ENCODE measurements at places on chromosomes 11 and 22.
A peak's percentile ranks its signal among the peaks of the same experiment; 100 is the strongest.

GRCh38 chr22:33194529-33195077, 136.4 kb upstream of the SYN3 start:
- DNase-seq = no peak

- DNase-seq = no peak
These were observed 62.4 kb upstream of the MYEOV start for GRCh38 chr11:69231466-69232018.

DNA sequence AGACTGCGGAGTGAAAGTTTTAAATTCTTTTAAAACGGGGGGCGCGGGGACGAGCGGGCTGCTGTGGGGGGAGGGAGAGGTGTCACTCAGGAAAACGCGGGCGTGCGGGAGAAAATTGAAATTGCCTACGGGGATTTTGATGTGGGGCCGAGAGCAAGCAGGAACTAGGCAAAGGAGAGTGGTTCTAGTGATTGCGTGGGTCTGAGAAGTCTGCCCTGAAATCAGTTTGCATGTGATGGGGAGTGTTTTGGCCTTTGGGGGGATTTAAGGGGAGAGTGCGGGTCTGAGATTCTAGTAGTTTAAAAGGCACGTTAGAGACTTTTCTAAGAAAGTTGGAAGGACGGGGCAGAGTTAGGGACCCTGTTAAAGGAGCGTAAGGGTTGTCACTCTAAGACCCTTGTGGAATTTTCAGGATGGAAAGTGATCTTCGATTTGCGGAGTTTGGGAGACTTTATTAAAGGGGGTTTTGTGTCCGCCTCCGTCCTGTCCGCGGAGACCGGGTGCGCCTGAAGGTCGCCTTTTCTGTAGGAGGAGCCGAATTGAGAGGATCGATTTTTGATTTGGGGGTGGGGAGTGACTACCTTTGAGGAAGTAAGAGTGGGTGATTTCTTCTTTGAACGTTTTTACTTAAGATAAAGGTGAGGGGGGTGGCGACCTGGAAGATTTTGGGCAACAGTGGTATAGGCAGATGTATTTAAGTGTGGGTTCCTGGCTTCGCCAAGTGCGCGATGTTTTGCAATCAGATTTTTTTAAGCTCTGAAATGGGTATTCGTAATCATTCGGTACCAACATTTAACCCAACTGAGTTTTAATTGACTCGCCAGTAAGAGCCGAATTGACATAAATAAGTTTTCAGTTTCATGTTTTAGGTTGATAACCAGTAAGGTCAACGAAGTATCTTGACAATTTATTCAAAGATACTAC, 1.1 kb downstream of the EED start:
- no peak for DNase-seq

- DNase-seq = no peak
These were observed 38.9 kb upstream of the CCDC34 start for GRCh38 chr11:27401833-27402316.

- DNase-seq = no peak
These were observed 70.2 kb downstream of the PHF21A start for GRCh38 chr11:46051102-46051501.

DNA sequence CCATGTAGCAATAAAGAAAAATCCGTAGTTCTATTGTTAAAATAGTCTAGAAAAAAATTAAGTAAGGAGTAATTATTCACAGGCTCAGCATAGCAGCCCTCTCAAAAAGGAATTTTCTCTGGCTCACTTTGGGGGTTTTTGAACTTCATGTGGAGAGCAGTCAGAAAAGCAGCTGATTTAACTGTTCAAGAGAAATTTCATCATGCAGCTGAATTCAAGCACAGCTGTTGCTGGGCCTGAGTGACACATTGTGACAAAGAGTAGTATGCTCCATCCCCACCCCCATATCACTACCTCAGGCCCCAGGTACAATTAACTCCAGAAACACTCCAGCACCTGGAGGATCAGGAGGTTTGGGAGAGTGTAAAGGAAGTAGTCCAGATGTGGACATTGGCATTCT, 272.1 kb downstream of the FAM76B start:
- DNase-seq = no peak

- DNase-seq = no peak
These were observed 283.3 kb downstream of the CASP12 start for GRCh38 chr11:104614961-104615360.

GRCh38 chr22:23128269-23129108, 13.3 kb downstream of the RSPH14 start:
- peak; percentile 42 for DNase-seq

DNA sequence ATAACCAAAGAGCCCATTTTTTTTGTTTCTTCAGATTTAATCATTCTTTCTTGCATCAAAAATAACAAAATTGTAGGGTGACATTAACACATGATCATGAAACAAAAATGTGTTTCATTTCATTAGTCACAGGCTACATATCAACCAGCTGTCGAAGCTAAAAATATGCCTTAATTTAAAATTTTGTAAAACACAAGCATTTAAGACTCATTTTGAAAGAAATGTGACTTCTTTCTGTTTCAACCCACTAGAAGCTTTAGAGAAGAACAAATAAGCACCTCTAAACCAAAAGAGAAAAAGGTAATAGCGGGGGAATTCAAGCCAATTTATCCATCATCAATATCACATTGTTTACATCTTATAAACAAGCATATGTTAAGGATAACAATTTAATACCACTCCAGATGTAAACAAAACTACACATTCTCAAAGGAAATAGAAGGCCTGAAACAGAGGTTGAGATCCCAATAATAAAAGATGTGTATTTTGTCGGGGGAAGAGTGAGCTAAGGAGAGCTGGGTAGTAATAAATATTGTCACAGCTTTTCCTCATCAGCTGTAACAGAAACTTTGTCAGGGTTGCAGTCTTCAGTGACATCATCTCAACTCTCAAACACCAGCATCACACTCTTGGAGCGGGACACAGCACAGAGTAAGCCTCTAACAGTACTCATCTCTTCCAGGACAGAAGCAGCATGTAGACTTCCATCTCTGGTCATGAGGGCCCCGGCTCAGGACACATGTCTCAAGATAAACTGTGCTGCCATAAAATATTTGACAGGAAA, 42.0 kb downstream of the ALG9 start:
- DNase-seq = no peak

GRCh38 chr11:113806406-113806805, 26.8 kb downstream of the CLDN25 start:
- no peak for DNase-seq

- no peak for DNase-seq
These were observed 20.3 kb downstream of the NEAT1 start for GRCh38 chr11:65442842-65443331.

- no peak for DNase-seq
These were observed 7.8 kb upstream of the PAX6 start for GRCh38 chr11:31818874-31819331.

DNA sequence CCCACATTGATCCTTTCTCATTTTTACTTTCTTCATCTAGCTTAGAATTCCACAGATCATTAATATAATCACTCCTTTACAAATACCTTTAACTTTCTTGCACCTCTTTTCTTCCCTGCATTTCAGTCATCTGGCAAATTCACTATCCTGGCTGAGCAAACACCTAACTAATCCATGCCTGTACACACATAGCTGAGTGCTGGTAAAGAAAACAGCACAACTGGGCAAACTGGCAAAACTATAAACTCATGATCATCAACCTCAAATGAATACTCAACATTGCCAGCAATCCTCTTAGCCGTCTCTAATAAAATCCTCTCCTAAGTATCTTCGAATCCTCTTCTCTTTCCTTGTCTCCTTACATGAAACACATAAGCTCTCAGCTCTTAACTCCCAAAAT, 52.4 kb downstream of the PICALM start:
- DNase-seq = no peak

- DNase-seq = no peak
These were observed 489.6 kb downstream of the MN1 start for GRCh38 chr22:27311698-27312550.

DNA sequence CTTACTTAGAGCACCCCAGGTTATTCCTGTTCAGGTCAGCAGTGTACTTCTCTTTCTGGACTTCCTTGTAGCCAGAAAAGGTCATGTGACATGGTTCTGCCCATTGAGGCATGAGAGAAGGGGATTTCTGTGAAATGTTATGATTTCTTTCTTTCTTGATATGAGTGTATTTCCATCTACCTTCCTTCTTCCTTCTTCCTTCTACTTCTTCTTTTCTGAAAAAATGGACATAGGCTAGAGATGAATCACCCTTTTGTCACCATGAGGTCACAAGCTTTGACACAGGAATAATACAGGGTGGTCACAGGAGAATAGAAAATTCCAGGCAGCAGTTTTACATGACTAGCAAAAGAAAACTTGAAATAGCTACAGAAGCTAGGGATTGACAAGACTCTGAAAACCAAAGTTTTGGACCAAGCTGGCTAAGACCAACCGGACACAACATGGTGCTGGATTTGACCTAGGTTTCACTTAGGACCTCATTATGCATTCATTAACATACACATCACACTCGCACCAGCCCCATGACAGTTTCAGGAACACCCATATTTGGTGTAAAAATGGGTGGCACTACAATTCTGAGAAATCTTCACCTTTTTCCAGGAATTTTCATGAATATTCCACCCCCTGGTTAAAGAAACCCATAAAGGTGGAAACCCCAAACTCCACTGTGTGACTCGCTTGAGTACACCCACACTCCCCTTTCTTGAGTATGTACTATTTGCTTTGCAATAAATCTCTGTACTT, 21.2 kb upstream of the MAP6 start:
- DNase-seq = no peak

GRCh38 chr11:78223320-78223954, 34.7 kb downstream of the USP35 start:
- DNase-seq = no peak

GRCh38 chr22:46233231-46233630, 16.9 kb downstream of the CDPF1 start:
- DNase-seq = no peak

GRCh38 chr22:29044657-29045176, 16.9 kb downstream of the C22orf31 start:
- DNase-seq = no peak

GRCh38 chr11:69454018-69454417, 27.4 kb upstream of the LINC01488 start:
- no peak for DNase-seq

DNA sequence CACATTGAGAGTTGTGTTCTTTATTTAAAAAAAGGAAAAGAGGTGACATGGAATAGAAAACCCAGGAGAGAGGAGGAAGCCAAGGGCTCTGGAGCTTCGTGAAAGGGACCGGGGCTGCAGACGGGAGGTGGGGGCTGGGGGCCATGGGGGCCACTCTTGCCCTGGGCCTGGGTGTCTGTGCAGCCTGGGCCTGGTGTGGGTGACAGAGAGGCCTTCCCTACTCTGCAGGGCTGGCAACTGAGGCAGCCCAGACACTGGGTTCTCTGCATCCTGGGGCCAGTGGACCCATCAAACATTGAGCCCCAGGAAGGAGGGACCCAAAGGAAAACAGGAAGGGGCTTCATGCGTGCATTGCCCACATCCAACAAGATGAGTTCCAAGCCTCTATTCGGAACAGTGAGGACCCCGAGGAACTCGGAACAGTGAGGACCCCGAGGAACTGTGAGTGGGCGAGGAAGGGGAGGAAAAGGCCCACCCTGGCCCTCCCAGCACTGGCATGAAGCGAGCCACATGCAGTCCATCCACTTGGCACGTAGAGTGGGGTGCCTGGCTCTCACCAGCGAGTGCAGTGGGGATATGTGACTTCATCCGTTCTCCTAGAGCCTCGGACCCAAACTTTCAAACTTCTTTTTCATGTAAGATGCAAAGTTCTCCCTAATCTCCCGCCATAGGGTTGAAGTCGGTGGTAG, 1121.6 kb downstream of the BRD1 start:
- no peak for DNase-seq

GRCh38 chr11:127677660-127678425, 677.3 kb upstream of the KIRREL3 start:
- no peak for DNase-seq

- DNase-seq = no peak
These were observed 41.0 kb downstream of the AHNAK start for GRCh38 chr11:62505440-62506091.

DNA sequence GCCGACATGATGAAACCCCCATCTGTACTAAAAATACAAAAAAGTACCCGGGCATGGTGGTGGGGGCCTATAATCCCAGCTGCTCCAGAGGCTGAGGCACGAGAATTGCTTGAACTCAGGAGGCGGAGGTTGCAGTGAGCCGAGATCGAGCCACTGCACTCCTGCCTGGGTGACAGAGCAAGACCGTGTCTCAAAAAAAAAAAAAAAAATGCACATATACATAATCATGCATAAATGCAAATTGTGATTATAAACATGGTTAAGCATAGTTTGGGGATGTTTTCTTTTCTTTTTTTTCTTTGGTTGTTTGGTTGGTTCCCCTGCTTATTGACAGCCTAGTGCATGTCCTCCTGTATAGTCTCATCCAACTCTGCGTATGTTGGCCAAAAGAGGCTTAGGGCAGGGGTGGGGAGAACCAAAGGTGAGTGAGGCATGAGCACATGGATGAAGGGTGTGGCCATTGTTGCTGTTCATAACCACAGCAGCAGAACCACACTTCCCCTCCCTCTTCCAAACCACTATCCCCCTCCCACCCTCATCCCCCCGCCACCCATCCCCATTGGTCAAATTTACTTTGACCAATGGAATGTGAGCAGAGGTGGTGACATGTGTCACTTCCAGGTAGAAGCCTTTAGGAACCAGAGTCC, 6.9 kb upstream of the VPS37C start:
- DNase-seq = no peak

DNA sequence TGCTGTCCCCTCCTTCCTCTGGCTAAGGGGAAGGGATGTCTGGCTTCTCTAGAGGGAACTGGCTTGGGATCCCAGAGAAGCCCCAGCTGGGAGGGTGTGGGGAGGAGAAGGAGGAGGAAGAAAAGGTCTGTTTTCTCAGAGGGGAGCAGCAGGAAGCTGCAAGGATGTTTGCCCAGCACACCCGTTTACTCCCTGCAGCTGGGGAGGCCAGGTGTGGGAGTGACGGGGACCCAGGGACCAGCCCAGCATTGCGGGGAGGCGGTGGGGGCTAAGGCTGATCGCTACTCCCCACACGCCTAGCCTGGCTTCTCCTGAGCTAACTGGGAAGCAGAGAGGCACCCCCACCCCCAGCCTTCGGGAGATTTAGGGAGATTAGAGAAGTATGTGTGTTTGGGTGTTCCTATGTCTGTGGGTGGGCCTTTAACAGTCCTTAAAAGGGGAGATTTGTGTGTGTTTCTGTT, 3.9 kb downstream of the CREB3L1 start:
- DNase-seq = no peak

GRCh38 chr11:118846181-118846935, 37.3 kb upstream of the CXCR5 start:
- no peak for DNase-seq

DNA sequence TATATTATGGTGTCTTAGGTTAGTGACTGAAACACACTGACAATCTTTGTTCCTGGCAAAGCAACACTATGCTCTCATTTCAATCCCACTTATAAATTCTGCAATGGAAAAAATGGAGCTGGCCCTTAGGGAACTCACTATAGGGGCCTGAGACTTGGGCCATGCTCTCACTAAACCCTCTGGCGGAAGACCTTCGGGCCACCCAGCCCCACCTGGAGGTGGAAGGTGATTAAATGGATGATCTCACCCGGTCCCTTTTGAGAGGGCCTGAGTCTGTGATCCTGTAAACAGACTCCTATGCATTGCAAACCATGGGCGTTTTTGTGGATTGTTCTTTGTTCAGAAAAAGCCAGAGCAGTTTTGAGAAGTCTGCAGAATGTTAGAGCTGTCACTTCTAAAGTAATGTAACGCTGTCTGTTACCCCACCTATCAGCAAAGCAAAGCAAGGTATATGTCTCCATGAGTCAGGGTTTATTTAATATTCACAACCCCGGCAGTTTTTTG, 17.0 kb upstream of the CDON start:
- DNase-seq = no peak

Measured in activated T-helper 9 cell treated with anti-CD3 and anti-CD28 coated beads, Interleukin-2, amount 50 U/mL, for 16 hours (primary cell).